GM23338 (cell line): ENCODE measurements at places on chromosomes 6 and 20.

DNA sequence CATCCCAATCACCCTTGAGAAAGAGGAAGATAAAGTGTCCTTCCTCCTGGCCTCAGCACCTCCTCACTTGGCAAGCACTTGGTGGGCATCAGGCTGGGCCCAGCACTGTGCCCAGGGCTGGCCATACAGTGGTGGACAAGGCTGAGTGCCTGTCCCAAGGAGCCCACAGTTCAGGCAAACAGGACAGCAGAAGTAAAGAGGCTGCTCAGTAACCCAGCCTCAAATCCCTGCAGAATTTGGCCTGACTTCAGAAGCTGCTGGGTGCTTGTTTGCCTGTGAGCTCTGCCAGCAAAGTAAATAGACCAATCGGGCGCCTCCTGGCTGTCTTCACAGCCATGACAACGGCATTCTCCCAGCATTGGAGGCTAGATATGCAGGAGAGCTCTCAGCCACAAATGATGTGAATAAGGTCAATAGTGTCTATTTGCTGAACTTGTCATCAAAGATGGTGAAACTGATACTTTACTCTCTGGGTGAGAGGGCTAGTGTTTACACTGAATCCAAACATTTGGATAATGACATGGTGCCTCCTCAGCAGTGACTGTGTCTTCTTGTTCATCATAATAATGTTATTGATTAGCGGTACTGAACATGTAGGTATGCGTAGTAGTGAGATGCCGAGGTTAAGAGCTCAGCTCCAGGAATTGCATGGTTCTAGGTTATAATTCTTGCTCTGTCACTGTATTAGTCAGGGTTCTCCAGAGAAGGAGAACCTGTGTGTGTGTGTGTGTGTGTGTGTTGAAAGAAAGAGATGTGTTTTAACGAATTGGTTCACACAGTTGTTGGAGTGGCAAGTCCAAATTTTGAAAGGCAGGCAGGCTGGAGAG lies 36.9 kb upstream of the FANCE start:
- peak; percentile 81 for DNase-seq

DNA sequence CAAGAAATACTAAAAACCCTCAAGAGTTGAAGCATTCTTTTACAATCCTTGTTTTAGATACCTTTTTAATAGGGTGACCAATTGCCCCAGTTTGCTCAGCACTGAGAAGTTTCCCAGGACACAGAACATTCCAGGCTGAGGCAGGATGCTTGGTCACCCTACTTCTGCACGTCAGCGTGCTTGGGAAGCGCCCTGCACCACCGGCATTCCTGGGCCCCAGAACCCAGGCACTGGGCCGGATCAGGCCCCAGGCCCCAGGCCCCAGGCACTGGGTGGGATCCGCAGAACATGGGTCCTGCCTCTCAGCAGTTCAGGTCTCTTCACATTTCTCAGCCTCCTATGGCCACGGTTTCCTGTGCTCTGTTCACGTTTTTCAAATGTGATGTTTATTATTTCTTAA lies 213.8 kb upstream of the QKI start:
- no peak for DNase-seq

DNA sequence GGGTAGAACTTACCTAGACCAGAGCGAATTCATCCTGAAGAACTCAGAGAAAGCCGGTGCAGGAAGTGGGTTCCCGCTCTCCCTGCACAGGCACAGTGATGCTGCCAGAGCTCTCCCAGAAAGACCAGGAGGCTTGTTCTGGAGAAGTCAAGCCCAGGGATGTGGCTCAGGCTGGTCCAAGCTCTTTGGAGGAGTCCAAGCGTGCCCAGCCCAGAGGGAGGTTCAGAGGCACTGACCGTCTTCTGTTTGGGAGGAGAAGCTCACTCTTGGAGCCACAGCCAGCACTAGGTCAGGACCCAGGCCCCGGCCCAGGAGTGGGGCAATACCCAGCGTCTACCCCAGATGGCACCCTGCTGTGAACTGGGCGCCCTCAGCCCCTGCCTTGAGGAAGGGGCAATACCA lies 1.5 kb upstream of the PMEPA1 start:
- DNase-seq = no peak

GRCh38 chr20:11001764-11002540 lies 328.2 kb upstream of the JAG1 start:
- no peak for DNase-seq

DNA sequence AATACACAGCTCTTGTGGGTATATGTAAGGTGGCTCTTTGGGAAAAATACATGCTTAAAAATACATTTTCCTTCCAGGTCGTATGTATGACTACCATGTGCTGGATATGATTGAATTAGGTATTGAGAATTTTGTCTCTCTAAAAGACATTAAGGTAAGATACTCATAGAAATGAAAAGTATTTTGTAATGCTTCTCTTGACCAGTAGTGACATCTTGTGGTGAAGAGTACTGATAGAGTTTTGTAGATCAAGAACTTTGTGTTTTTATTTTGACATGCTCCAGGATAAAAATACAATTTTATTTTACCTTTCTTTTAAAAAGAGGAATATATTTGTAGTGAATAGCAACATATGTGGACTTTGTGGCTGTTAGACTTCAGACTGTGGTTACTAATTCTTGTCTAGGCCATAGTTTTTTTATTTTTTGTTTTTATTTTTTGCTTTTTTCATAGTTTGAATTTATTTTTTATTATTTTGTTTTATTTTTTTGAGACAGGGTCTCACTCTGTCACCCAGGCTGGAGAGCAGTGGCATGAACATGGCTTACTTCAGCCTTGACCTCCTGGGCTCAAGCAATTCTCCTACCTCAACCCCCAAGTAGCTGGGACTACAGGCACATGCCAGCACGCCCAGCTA lies 17.9 kb downstream of the RPF2 start:
- peak; percentile 16 for DNase-seq

- no peak for DNase-seq
Observed at GRCh38 chr6:9401960-9402359, 966.6 kb upstream of the SLC35B3 start.

GRCh38 chr20:663315-664090 lies 10.5 kb upstream of the SRXN1 start:
- peak; percentile 88 for DNase-seq

- no peak for DNase-seq
Observed at GRCh38 chr20:33474963-33475362, 14.9 kb upstream of the CBFA2T2 start.

DNA sequence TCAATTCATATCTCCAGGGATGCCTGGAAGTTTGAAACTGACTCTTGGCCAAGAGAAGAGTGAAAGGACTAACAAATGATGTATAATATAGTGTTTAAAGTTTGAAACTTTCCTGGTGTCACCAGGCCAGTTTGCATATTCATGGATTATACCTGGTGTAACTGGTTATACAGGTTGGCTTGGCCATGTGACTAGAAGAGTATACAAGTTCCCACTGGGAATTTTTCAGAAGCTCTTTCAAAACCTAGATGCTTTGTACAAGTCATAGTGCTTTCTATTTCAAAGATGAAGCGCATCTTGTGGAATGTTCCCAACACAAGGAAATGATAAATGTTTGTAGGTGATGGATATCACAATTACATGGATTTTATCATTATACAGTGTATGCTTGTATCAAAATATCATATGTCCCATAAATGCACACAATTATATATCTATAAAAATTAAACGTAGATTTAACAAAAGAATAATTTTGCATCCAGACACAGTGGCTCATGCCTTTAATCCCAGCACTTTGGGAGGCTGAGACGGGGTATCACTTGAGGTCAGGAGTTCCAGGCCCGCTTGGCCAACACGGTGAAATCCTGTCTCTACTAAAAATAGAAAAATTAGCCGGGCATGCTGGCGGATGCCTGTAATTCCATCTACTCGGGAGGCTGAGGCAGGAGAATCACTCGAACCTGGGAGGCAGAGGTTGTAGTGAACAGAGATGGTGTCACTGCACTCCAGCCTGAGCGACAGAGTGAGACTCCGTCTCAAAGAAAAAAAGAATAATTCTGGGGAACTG lies 1420.2 kb downstream of the GRIK2 start:
- DNase-seq = peak; percentile 19

- no peak for DNase-seq
Observed at GRCh38 chr6:169906688-169907418, 155.4 kb downstream of the ERMARD start.

DNA sequence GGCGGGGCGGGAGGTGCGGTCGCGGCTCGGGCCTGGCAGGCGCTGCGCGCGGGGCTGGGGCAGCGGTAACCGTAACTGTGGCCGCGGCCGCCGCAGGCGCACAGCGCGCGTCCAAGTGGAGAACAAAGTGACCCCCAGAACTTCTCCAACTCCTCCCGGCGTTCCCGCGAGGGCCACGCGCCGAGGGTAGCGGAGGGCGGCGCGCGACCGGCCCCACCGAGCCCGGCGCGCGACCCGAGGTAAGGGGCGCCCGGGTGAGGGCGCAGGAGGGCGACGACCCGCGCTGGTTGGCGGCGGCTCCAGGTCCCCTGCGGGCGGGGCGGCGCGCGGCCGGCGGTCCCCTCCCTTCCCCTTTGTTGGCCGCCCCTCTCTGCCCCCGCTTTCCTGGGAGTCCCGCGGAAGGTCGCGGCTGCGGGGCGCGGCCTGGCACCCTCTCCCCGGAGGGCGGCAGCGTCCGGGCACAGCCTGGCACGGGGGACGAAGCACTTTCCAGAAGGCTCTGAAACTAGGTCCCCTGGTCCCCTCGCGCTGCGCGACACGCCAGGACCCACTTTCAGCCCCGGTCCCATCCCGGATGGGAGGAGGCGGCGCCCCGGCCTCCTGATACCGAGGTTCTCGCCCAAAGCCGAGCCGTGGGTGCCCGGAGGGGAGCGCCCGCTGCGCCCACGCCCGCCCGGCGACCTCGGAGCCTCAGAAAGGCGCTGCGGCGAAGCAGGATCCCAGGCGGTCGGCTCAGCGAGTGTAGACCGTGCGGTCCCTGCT lies at the start of gene TIAM2:
TSS of gene TIAM2 (plus strand) at position 62 of the 762 bp plus-strand sequence. CDS start 133,909 bp downstream, outside the sequence.
- peak; percentile 79 for DNase-seq

GRCh38 chr6:130167655-130168054 lies 55.1 kb downstream of the SAMD3 start:
- DNase-seq = no peak

DNA sequence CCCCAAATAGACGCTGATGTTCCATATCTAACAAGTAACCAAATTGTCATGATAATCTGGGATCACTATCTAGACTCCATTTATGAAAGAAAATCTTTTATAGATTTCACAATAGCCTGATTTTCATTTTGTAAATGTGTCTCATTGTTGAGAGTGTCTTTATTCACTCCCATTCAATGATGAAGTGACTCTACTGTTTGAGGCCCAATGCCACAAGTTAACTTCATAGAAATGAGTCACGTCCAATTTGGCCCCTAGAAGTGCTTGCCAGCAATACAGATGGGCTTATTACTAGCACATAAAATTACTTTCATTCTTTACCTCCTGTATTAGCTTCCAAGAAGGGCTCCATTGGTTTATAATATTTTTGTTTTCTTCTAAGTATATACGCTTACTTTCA lies 6.3 kb downstream of the IPCEF1 start:
- no peak for DNase-seq
